ENCODE measurements at places on chromosomes 16 and 17.

GRCh38 chr17:50681263-50682200, 26.2 kb downstream of the ANKRD40 start:
- DNase-seq, result peak; percentile 91

- no peak for DNase-seq
These were observed 10.5 kb downstream of the TIMM22 start for GRCh38 chr17:1007310-1008007.

GRCh38 chr16:49932434-49932833, 76.5 kb upstream of the ZNF423 start:
- no peak for DNase-seq

- no peak for DNase-seq
These were observed 40.4 kb downstream of the PITPNC1 start for GRCh38 chr17:67417507-67417906.

DNA sequence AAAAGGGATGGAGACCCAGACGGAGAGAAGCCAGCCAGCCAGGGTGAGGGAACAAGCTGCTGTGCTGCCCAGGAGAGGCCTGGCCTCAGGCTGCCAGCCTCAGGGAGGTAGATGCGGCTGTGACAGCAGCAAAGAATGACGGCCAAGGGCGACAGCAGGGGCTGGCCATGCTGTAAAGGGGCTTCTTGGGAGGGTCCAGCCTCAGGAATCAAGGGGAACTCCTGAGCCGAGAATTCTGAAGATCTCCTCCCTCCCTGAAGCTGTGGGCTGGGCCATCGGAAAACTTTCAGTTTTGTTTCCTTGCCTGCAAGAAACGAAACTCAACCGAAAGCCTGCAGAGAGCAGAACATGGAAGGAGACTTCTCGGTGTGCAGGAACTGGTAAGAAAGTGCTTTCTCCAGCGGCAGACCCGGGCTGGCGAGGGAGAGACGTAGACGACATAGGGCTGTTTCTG, at the start of gene XAF1:
Gene XAF1, plus strand, starts transcription at position 316 of the 454 bp plus-strand sequence. Its CDS starts 33 bp downstream, at position 349.
- peak; percentile 57 for DNase-seq

DNA sequence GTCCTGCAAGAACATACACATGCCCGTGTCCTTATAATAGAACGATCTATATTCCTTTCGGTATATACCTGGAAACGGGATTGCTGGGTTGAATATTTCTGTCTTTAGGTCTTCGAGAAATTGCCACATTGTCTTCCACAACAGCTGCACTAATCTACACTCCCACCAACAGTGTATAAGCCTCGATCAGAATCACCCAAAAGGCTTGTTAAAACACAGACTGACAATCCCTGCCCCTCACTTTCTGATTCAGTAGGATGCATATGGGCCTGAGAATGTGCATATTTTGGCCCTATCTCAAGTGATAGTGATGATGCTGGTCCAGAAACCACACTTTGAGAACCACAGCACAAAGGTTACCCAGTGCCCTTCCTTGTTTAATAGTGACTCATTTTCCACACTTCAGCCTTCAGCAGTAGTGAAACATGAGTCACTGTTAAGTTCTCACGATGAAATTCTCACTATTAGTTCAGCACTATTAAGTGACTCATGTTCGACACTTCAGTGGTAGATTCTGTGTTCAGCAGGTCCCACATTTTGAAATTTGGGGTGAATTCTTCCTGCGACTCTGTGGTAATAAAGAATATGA, 215.6 kb downstream of the GRIN2A start:
- no peak for DNase-seq
